Muscle of leg (tissue), 16 donors: ENCODE measurements at places on chromosomes 12 and 14. TPM values are rescaled to one million over a fixed set of nuclear protein-coding genes. Genes with fewer than 3 reads are reported as not detected.
A peak's percentile ranks its signal among the peaks of the same experiment; 100 is the strongest.

TMCC3 gene
- polyA plus RNA-seq, result 20.6 TPM

RPGRIP1 gene
- 0.61 TPM for polyA plus RNA-seq

ITGB7 gene
- 0.51 TPM for polyA plus RNA-seq

FBXO34 gene
- polyA plus RNA-seq, result 18.6 TPM

GPR137C gene
- 3.1 TPM for polyA plus RNA-seq

DNA sequence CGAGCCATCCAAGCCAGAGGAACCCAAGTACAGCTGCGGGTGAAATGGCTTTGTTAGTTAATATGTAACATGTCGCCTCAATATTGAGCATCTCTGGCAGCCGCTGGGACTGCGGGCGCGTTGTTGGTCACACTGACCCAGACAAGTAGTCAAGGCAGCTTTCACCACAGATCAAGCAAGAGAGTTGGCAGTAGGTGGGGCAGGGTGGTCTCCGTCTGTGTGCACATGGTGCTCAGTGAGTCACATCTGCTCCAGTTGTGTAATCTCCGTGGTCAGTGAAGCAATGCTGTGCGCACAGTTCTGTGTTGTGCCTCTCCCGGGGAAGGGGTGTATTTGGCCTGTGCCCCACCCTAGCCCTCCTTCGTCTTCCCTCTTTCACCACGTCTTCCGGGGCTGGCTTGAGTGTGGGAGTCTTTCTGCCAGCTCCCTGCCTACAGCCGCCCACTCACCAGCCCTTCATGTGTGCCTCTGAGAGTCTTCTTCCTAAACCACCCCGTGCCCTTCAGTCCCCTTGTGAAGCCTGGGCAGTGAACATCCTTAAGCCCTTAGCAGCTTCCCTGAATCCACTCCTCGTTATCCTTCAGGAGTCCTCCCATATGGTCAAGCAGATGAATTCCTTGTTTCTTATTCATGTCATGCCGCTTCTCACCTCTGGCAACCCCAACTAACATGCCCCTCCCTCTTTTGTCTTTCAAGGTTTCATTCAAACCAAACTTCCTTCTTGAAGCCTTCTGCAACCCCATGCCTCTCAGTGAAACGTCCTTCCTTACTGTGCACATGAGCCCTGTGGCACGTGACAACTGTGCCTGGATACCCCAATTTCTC lies 242.1 kb downstream of the CACNA1C start:
- peaks cover 7% of the 10 kb centered on the region for H3K27me3 ChIP-seq
- DNase-seq, result no peak
- H3K36me3 ChIP-seq, result no peaks in the 10 kb centered on the region
- peaks cover 9% of the 10 kb centered on the region for H3K4me1 ChIP-seq

- H3K4me1 ChIP-seq, result no peaks in the 10 kb centered on the region
- no peaks in the 10 kb centered on the region for H3K36me3 ChIP-seq
- no peak overlapping the region for H3K27ac ChIP-seq
Measured at GRCh38 chr12:9204380-9204779, 3.8 kb downstream of the PZP start.

DNA sequence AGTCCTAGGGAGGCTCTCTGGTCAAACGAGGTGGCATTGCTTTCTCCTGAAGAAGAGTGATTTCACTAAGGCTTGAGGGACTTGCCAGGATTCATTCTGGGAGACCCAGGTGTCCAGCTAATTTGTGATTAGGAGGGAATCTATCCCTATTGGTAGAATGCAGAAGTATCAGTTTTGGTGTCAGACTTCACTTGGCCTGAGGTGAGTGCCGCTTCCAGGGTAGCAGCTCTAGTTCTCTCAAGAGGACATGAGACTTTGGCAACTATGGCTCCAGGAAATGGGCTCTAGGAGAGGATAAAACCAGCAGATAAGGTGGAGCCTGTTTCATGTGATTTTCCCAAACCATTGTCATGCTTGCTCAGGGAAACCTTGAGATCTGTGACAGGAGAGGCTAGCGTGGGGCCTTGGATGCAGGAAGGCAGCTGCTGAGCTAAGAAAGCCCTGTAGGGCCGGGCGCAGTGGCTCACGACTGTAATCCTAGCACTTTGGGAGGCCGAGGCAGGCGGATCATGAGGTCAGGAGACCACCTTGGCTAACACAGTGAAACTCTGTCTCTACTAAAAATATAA lies 11.6 kb upstream of the TMEM117 start:
- no peaks in the 10 kb centered on the region for H3K27me3 ChIP-seq
- no peak overlapping the region for H3K27ac ChIP-seq
- no peak for DNase-seq
- H3K4me1 ChIP-seq, result no peaks in the 10 kb centered on the region
- no peaks in the 10 kb centered on the region for H3K36me3 ChIP-seq

DNA sequence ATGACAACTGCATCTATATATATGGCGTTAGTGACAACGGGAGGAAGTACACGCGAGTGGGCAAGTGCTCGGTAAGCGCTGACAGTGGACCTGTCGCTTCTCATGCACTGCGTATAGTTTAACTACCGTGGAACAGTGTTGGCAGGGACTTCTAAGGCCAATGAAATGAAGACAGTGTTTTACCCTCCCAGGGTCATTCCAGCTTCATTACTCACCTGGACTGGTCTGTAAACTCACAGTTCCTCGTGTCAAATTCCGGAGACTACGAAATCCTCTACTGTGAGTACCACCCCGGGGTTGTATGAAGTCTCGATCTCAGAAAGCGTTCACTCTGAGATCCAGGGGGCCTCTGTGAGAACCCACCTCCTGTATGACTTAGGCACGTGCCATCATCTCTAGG lies 129.2 kb upstream of the EVL start:
- H3K36me3 ChIP-seq, result peaks cover 40% of the 10 kb centered on the region
- H3K27me3 ChIP-seq, result no peaks in the 10 kb centered on the region
- H3K27ac ChIP-seq, result no peak overlapping the region
- DNase-seq, result no peak
- H3K4me1 ChIP-seq, result no peaks in the 10 kb centered on the region
- H3K4me3 ChIP-seq, result no peak overlapping the region

DNA sequence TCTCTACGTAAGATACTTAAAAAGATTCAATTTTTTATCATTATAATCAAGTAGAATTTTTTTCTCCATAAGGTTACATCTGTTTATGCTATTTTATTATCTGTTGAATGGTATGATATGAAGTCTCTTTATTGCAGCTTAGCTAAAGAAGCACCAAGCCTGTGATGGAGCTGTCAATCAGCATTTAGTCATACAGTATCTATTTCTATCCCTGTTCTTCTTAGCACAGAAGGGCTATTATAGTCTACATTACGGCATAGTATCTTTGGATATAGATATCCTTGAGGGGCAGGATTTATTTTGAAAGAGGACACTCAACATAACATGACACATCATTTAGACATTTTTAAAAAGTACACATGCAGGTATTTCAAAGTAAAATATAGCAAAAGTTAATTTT lies 277.1 kb downstream of the FOXG1 start:
- no peaks in the 10 kb centered on the region for H3K27me3 ChIP-seq
- no peaks in the 10 kb centered on the region for H3K36me3 ChIP-seq
- no peak for DNase-seq

DNA sequence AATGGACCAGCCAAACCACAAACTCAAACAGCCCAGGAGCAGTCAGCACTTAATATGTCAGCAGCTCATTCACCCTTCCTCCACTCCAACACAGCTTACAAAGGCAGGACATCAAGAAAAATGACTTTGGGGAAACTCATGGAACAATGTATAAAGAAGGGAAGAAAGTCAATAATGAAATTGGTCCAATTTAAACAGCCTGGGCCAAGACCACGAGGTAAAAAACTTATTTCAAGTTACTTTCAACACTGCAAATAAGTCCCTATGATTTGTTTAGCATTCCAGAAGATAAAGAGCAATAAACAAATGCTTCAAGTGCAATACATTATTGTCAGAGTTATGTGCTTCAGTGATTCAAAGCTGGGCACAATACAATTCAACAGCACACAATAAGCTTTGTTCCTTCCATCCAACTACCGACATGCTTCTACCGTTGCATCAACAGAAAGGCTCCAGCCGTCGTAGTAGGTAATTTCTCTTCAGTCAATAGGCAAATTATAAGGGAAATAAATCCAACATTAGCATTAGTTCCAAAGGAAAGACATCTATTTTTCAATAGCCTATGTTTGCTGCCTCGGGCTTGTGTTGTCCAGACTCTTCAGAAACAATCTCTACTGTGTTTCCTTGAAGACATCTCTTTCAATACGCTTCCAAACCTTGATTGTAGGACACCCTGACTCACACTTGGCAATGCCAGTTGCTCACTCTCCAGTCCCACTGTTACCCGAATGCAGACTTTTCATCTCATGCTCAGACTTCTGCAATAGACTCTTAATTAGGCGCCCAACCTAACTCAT lies 225.7 kb downstream of the NUAK1 start:
- H3K36me3 ChIP-seq, result no peaks in the 10 kb centered on the region
- H3K27me3 ChIP-seq, result no peaks in the 10 kb centered on the region
- no peak for DNase-seq
- no peaks in the 10 kb centered on the region for H3K4me1 ChIP-seq

DNA sequence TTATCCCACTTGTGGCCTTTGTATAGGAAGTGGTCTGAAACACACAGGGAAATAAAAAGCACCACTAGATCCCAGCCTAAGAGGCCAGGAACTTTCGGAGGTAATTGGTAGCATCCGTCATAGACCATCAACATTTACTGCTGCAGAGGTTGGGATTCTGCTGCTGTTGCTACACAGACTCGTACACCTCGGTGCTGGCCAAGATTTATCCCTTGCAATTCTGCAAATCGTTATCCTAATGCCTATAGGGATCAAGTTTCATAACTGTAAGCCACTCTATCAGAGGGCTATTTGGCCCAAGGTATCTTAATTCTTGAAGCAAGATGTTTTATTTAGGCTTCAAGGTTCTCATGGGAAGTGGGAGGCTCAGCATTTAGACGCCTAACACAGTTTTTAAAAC lies 913.6 kb downstream of the GALC start:
- DNase-seq, result peak; percentile 87
- no peaks in the 10 kb centered on the region for H3K27me3 ChIP-seq
- H3K4me3 ChIP-seq, result no peak overlapping the region
- peak overlapping the region; percentile 74 for H3K27ac ChIP-seq
- H3K4me1 ChIP-seq, result peaks cover 2% of the 10 kb centered on the region
- H3K36me3 ChIP-seq, result no peaks in the 10 kb centered on the region

GRCh38 chr12:49535921-49536525 lies 2.8 kb upstream of the KCNH3 start:
- H3K4me3 ChIP-seq, result no peak overlapping the region
- H3K4me1 ChIP-seq, result peaks cover 15% of the 10 kb centered on the region
- no peak overlapping the region for H3K27ac ChIP-seq
- peaks cover 62% of the 10 kb centered on the region for H3K27me3 ChIP-seq

DNA sequence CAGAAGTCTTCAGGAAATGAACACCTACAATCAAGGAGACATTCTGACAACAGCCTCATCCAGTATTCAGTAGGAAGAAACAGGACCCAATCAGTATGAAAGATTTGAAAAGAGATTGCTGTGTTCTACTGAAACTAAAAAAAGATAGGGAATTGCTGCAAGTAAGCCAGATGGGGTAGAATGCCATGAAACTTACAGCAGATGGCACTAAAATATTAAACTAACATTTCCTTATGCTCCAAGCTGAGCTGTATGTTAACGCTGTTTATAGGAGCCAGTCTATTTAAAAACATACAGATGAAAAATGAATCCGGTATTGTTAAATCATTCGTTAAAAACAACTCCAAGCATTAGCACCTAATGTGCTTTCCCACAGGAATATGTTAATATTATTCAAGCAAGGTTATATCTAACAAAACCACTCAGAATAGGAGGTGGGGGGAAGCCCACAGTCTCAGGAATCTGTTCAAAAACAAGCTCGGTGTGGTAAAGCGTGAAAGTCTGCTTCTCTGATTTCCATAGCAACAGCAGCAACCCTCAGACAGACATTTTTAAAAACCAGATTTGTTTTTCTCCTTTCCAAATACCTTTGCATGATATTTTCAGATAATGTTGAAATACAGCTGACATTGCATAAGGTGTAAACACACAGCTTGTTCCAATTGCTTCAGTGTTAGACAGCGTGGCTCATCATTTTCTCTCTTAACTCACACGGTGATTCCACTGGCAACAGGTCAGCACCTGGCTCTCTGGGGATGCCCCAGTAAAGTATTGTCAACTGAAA lies 131.4 kb upstream of the CCDC175 start:
- no peak overlapping the region for H3K4me3 ChIP-seq
- DNase-seq, result peak; percentile 31
- H3K4me1 ChIP-seq, result no peaks in the 10 kb centered on the region

DNA sequence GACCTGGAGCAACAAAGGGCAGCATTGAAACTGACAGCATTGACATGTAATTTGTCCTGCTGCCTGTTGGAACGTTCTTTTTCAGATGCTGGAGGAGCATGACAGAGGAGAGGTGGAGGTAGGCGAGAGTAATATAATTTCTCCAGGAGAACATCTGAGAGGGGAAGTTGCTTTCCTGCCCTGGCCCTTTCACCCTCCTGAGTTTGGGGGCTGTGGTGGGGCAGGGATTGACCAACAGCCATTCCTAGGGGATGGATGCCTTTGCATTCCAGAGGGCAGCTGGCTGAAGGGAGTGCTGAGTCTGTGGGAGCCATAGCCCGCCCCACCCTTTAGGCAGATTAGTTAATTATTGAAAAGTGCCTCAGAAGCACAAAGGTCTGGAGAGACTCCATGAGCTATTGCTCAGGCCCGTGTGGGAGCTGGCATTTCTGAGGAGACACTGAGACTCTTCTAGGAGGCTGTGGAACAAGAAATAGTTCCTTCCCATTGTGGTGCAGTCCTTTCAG lies 73.5 kb downstream of the ARF6 start:
- no peak overlapping the region for H3K27ac ChIP-seq
- peaks cover 20% of the 10 kb centered on the region for H3K4me1 ChIP-seq
- H3K27me3 ChIP-seq, result no peaks in the 10 kb centered on the region
- H3K4me3 ChIP-seq, result no peak overlapping the region

DNA sequence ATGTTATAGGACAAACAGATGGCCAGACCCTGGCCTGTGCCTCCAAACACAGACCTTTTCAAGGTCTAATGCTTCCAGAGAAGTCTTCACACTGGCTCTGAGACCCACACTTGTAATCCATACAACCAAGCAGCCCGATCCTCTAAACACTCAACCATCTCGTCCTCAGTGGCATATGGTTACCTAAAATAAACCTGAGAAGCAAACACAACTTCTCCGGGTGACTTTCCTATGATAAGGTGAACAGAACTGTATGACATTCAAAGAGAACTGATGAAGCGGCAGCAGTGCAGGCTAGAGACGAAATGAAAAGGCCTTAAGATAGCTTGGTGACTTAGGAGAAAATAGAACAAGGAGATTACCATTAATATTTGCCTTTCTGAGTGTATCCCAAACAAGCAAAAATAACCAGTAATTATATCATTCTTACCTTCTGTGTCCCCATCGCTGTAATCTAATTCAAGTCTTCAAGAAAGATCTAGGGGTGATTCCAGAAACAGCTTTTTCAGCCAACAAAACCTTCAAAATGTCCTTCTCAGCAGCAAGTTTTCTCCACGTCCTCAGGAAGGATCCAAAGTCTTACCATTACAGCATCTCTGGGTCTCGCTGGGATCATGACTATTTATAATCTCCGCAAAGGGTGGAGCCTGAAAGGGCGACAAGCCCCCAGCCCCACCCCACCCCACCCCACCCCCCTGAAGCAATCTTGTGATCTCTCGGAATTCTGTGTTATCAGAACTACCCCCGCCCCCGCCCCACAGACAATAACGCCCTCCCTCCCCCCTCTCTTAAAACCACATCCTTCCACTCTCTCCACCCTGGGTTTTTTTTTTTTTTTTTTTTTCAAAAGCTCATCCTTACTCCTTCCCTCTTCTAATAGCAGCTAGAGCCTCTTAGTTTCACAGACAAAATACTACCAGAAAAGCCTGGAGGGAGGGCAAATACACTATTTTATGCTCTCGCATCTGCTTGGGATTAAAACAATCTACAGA lies at the start of gene SLC2A3:
Gene SLC2A3, minus strand, starts transcription at position 598 of the 992 bp plus-strand sequence. Its CDS starts 153 bp downstream, at position 445.
- no peaks in the 10 kb centered on the region for H3K4me1 ChIP-seq
- peaks cover 13% of the 10 kb centered on the region for H3K36me3 ChIP-seq
- H3K4me3 ChIP-seq, result peak within 1 kb of the TSS; percentile 65
- peak; percentile 98 for DNase-seq
